CD8-positive, alpha-beta memory T cell (primary cell): ENCODE measurements at places on chromosomes 5 and 9.

- DNase-seq: no peak
Observed at GRCh38 chr5:135179308-135179980, 145.4 kb upstream of the PITX1 start.

DNA sequence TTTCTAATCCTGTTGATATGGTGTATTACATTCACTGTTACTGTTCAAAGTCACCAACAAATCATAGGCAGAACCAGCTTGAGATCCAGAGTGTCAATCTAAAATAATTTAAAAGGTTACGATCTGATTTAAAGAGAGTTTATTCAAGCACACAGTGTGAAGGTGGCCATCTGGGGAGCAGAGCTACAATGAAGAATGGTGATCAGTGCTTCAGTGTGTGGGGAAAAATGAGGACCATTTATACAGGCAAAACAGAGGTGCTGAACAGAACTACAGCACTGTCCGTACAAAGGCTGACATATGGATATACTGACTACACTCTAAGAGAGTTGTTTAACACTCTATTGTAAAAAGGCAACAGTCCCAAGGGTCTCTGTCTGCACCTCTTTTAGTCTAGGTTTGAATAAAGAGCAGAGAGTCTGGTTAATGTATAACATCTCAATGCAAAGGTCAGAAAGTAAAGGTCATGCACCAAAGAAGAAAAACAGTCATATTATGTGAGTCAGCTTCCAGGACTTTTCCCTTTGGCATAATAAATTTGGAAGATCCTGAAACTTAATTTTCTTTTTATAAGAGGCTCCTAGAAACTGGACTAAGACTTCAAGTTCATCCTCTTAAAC, 29.7 kb upstream of the TDRD7 start:
- DNase-seq: no peak

- DNase-seq: no peak
Observed at GRCh38 chr5:135989686-135990085, 34.9 kb upstream of the LECT2 start.

- no peak for DNase-seq
Observed at GRCh38 chr5:8641786-8642505, 773.0 kb downstream of the MTRR start.

GRCh38 chr5:52989025-52989780, at the start of gene ITGA2:
Gene ITGA2 (plus strand): TSS chr5:52989352. CDS start chr5:52989469, 117 bp downstream.
- DNase-seq: peak; percentile 49

DNA sequence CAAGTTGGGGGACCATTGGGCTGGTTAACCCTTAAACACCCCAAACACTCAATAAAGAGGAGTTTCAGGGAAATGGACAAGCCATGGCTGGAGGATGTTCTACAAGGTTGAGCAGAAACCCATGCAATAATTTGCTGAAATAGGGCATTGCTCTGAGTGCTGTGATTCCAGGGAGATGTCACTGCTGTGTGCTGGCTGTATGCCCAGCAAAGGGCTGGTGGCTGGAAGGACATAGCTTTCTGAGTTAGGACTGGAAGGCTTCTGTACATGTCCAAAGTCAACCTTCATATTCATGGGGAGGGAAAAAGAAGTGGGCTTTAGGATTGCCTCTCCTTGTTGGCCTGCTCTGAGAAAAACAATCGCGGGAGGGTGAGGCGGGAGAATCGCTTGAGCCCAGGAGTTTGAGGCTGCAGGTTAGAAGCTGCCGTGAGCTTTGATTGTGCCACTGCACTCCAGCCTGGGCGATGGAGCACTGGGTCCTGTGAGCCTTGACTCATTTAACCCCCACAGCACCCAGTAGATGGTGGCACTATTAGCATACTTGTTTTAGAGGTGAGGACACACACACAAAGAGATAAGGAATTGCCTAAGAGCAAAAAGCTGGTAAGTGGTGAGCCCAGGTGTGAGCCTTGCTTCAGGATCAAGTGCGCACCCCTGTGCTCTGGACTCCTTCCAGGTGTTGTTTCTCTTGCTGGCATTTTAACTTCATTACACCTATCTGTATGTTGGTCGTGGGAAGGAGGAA, 20.4 kb downstream of the IL12B start:
- no peak for DNase-seq

- no peak for DNase-seq
Observed at GRCh38 chr9:93156475-93157008, 22.5 kb upstream of the NINJ1 start.

- peak; percentile 67 for DNase-seq
Observed at GRCh38 chr9:35736201-35736633, 3.8 kb downstream of the CREB3 start.

DNA sequence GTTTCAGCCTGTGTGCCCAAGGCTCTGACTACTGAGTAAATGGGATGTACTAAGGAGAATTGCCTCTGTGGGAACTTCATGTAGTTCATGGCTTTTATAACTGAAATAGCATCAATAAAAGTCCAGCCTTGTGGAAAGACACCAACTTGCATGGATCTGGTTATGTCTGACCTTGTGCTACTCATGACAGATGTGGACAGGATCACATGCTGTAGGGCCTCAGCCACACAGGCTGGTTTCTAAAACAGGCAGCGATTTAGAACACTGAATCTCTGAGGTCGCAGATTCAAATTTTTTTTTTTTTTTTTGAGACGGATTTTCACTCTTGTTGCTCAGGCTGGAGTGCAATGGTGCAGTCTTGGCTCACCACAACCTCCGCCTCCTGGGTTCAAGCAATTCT, 66.5 kb upstream of the SPIN1 start:
- DNase-seq: no peak

- no peak for DNase-seq
Observed at GRCh38 chr5:145574889-145575573, 260.1 kb downstream of the PRELID2 start.

- DNase-seq: no peak
Observed at GRCh38 chr9:134743853-134744252, 102.2 kb downstream of the COL5A1 start.

- DNase-seq: no peak
Observed at GRCh38 chr9:95641586-95641985, 124.8 kb upstream of the PTCH1 start.

GRCh38 chr5:108545301-108545700, 163.4 kb upstream of the FBXL17 start:
- no peak for DNase-seq

DNA sequence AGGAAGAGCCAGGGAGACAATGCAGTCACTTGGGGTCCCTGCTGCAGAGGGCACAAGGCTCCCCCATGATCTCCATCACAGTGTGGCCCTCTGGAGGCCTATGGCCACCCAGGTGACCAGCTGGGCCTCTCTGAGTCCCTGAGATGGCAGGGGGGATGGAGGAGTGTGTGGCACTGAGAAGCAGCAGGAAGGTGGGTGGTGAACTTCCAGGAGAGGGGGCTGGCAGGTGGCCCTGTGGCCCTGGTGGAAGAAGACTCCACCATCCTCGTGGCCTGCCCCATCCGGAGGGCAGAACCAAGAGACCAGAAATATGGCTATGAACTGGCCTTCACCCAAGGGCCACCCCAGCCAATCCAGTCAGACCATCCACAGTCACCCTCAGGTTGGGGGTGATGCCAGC, 31.7 kb upstream of the AFAP1L1 start:
- DNase-seq: no peak

- no peak for DNase-seq
Observed at GRCh38 chr9:123655681-123656423, 274.1 kb downstream of the DENND1A start.

GRCh38 chr5:77168161-77168878, 42.2 kb upstream of the PDE8B start:
- DNase-seq: no peak

- DNase-seq: no peak
Observed at GRCh38 chr5:168600409-168600808, 21.2 kb upstream of the PANK3 start.

GRCh38 chr9:132942541-132943182, 1.8 kb downstream of the TSC1 start:
- DNase-seq: no peak

- DNase-seq: no peak
Observed at GRCh38 chr9:16421532-16421931, 448.9 kb downstream of the BNC2 start.

GRCh38 chr9:71683598-71684235, 84.6 kb downstream of the CEMIP2 start:
- DNase-seq: no peak

- DNase-seq: no peak
Observed at GRCh38 chr5:131305138-131305689, 41.4 kb downstream of the CDC42SE2 start.

DNA sequence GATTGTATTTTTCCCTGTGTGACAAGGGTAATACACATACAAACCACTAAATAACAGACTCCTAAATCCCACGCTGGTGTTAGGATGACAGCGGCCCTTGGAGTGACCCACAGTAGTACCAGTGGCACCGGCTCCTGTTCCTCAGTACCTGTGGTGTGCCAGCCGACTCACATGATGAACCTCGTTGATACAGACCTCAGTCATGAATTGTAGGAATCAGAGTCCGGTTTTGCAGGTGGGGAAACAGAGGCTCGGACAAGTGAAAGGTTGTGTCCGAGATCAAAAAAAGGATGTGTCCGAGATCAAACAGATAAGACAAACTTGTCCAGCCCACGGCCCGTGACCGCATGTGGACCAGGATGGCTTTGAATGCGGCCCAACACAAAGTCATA, 78.0 kb downstream of the AMBP start:
- DNase-seq: no peak

GRCh38 chr9:117434566-117434965, 19.7 kb upstream of the ASTN2 start:
- DNase-seq: no peak
